ENCODE measurements at places on chromosomes 5 and 9.
A peak's percentile ranks its signal among the peaks of the same experiment; 100 is the strongest.

DNA sequence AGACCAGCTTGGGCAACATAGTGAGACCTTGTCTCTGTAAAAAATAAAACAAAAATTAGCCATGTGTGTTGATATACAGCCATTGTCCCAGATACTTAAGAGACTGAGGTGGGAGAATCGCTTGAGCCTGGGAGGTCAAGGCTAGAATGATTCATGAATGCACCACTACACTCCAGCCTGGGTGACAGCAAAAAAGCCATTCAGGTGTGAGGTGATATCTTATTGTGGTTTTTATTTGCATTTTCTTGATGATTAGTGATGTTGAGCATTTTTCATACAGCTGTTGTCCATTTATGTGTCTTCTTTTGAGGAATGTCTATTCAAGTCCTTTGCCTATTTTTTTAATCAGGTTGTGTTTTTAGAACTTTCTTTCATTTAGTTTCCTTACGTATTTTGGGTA, 23.2 kb downstream of the MTAP start:
- DNase-seq, result no peak

- no peak for DNase-seq
Measured at GRCh38 chr9:126885131-126885641, 24.7 kb downstream of the ZBTB34 start.

DNA sequence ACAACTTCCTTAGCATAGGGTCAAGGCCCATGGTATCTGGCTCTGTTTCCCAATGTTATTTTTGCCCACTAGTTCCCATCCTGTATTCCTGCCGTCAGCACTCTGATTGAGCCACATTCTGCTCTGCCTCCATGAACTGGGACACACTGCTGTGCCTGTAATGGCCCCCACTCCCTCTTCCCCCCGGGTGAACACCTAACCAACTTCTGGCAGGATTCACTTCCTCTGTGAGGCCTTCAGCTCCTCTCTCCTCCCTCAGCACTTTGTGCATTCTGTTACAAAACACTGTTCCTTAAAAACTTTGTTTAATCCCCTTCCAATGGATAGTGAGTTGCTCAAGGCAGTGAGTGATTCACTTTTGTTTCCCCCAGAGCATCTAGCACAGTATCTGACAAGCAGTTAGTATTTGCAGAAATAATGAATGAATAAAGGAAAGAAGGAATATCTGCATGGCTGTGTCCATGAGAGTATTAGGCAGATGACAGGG, 183.6 kb downstream of the EFNA5 start:
- no peak for DNase-seq

GRCh38 chr5:1098986-1099597, 12.8 kb downstream of the SLC12A7 start:
- DNase-seq, result no peak

DNA sequence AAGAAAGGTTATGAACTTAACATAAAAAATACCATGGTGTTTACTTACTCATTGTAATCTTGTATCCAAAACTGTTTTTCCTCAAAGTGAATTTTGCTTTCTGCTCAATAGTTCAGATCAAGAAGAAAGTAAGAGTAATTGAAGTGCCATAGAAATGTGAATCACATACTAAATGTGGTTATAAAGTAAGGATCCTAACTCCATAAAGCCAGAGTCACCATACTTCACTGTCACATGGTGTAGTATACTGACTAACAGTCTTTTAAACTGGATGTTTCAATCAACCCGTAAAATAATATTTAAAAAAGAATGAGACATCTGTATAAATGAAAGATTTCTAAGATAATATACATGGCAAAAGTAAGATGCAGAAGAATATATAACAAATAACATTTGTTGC, 72.1 kb downstream of the NIPBL start:
- DNase-seq, result no peak

GRCh38 chr5:38607396-38607795, 51.0 kb upstream of the LIFR start:
- no peak for DNase-seq

- DNase-seq, result no peak
Measured at GRCh38 chr5:138610918-138611677, 35.9 kb upstream of the HSPA9 start.

- DNase-seq, result no peak
Measured at GRCh38 chr5:112219000-112219399, 200.1 kb downstream of the EPB41L4A start.

- peak; percentile 29 for DNase-seq
Measured at GRCh38 chr5:97142521-97143254, at the start of gene LIX1. TSS of gene LIX1 (minus strand) at chr5:97142611. CDS start at chr5:97142576, 35 bp downstream.

DNA sequence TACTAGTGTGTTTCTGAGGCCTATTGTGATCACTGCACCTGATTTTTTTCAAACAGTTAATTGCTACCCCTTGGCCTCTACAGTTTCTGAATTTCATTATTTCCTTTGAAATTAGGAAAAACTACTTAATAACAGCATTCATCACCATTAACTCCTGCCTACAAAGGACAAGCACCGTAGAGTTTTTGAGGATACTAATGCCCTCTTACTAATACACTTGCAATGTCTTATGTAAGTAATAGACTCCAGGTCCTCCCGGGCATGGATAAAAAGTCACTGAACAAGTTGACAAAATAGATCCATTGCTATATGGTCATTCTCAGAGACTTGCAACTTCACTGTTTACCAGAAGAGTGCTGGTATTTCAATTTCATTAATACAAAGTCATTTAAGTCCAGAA, 1172.5 kb downstream of the CDH12 start:
- DNase-seq, result no peak
